ENCODE measurements at places on chromosomes 2 and 18. TPM values are rescaled to one million over a fixed set of nuclear protein-coding genes. Genes with fewer than 3 reads are reported as not detected.

GRCh38 chr2:110865188-110865587 lies 132.8 kb downstream of the ACOXL start:
- no peak overlapping the region for H3K4me3 ChIP-seq
- H3K27ac ChIP-seq: no peak overlapping the region
- no peaks in the 10 kb centered on the region for H3K4me1 ChIP-seq
- peaks cover 6% of the 10 kb centered on the region for H3K27me3 ChIP-seq

GRCh38 chr18:58692422-58693185 lies 21.3 kb downstream of the MALT1 start:
- no peak overlapping the region for H3K4me3 ChIP-seq
- H3K27me3 ChIP-seq: no peaks in the 10 kb centered on the region
- H3K4me1 ChIP-seq: no peaks in the 10 kb centered on the region
- H3K36me3 ChIP-seq: no peaks in the 10 kb centered on the region
- H3K27ac ChIP-seq: no peak overlapping the region

DNA sequence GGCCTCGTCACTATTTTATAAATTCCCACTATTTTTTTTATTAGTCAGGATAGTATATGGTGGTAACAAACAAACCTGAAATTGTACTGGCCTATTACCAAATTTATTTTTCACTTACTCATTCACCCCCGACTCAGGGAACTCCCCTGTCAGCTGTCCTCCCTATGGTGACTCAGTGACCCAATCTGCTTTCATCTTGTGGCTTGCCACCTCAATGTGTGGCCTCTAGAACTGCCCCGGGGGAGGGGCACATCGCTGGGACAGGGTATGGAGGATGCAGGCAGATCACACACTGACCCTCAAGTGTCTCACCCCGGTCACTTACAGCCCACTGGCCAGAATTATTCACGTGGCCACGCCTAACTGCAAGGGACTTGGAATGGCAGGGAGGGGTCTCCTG lies 71.6 kb downstream of the ACTR2 start:
- H3K4me1 ChIP-seq: peaks cover 17% of the 10 kb centered on the region
- no peak overlapping the region for H3K4me3 ChIP-seq
- no peak for DNase-seq
- no peaks in the 10 kb centered on the region for H3K36me3 ChIP-seq
- no peak overlapping the region for H3K27ac ChIP-seq

- no peak overlapping the region for H3K27ac ChIP-seq
- H3K4me3 ChIP-seq: no peak overlapping the region
- H3K36me3 ChIP-seq: no peaks in the 10 kb centered on the region
- H3K27me3 ChIP-seq: no peaks in the 10 kb centered on the region
- no peak for DNase-seq
These were observed 396.3 kb downstream of the TRIB2 start for GRCh38 chr2:13113002-13113401.

- H3K4me1 ChIP-seq: peaks cover 12% of the 10 kb centered on the region
- no peak overlapping the region for H3K27ac ChIP-seq
- DNase-seq: no peak
- no peak overlapping the region for H3K4me3 ChIP-seq
- no peaks in the 10 kb centered on the region for H3K36me3 ChIP-seq
These were observed 506.5 kb upstream of the TNP1 start for GRCh38 chr2:217366266-217366895.

DNA sequence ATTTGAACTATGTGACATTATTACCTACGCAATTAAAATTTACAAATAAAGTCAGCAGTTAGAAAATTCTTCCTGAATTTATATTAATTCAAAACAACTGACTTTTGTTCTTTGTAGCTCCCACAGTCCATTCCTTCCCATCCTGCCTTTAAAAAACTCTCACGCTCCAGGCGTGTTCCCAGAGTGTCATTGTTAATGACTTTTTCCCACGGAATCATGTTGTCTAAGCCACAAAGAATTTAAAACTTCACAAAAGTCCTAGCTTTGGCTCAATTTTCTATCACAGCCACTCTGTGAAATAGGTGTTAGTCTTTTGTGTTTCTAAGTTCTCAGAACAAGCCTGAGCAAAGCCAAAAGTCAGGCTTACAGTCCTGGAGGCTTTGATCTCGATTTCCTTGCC lies 26.5 kb downstream of the SLC1A4 start:
- H3K4me3 ChIP-seq: no peak overlapping the region
- no peak overlapping the region for H3K27ac ChIP-seq
- DNase-seq: no peak
- H3K36me3 ChIP-seq: no peaks in the 10 kb centered on the region

- no peak for DNase-seq
- no peaks in the 10 kb centered on the region for H3K27me3 ChIP-seq
- no peaks in the 10 kb centered on the region for H3K36me3 ChIP-seq
- no peak overlapping the region for H3K27ac ChIP-seq
These were observed 56.2 kb upstream of the LRRTM4 start for GRCh38 chr2:77578354-77578753.

GRCh38 chr2:3303583-3304406 lies 73.8 kb downstream of the EIPR1 start:
- peaks cover 6% of the 10 kb centered on the region for H3K4me1 ChIP-seq
- peak overlapping the region; percentile 33 for H3K27ac ChIP-seq
- peaks cover 9% of the 10 kb centered on the region for H3K36me3 ChIP-seq

DNA sequence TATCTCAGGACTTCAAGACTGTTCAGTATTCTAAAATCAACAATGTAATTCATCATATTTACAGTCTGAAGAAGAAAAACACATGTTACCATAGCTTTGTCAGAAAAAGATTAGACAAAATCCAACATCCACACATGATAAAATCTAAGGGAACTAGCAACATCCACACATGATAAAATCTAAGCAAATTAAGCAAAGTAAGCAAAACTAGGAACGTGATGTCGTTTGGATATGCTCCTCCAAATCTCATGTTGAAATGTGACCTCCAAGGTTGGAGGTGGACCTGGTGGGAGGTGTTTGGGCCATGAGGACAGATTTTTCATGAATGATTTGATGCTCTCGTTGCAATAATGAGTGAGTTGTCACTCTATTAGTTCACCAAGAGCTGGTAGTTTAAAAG lies 717.3 kb upstream of the HS6ST1 start:
- no peak for DNase-seq
- no peaks in the 10 kb centered on the region for H3K27me3 ChIP-seq
- no peaks in the 10 kb centered on the region for H3K36me3 ChIP-seq
- H3K4me1 ChIP-seq: no peaks in the 10 kb centered on the region
- H3K4me3 ChIP-seq: no peak overlapping the region

DNA sequence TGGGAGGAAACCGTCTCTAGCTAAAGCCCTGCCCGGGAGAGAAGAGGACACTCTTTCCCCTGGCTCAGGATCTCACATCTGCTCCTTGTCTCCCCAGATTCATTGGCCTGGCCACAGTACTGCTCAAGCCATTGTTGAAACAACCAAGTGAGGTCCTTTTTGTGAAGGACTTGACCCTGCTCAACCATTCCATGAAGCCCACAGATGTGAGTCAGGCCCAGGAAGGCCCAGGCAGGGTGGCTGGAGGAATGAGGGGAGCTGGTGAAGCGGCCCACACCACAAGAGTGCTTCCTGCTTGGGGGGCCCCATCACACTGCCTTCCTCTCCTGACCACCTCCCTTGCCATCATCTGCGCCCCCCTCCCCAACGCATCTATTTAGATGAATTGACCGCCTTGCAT lies 5.1 kb downstream of the FER1L5 start:
- no peaks in the 10 kb centered on the region for H3K36me3 ChIP-seq
- no peaks in the 10 kb centered on the region for H3K27me3 ChIP-seq
- no peak for DNase-seq

DNA sequence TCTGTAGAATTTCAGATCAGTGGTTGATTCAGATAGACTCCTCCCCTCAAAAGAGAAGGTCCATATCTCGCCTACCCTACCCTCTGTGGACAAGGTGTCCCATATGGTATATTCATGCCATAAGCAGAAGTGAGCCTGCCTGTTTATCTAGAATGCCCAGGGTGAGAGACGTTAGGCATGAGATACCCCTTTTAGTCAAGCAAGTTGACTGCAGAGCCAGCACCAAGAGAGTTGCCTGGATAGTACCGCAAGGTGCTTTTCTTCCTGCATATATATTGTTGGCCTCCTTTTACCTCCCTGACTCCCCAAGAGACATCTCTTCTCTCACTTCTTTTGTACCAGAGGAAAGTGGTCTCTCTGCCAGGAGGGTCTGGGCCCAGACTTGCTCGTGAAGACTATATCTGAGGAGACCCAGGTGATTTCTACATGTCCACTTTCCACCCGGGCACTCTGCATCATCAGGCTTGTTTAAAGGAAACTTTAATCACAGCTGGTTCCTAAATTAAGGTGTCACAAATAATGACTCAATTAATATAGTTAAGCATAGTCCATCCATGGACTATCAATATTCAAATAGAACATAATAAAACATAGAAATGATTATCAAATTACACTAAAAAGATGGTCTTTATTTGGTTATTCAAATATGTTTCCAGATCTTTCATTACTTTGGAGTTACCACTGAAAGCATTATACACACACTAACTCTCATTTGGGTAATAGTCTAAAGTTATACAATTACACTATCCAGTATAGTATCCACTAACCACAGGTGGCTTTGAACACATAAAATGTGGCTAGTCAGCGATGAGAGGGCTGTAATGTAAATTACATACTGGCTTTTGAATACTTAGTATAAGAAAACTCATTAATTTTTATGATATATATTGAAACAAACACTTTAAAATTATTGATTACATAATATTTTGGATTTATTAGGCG lies 4.1 kb downstream of the ITGA4 start:
- H3K4me1 ChIP-seq: peaks cover 62% of the 10 kb centered on the region
- no peaks in the 10 kb centered on the region for H3K36me3 ChIP-seq
- peak overlapping the region; percentile 5 for H3K4me3 ChIP-seq
- no peak for DNase-seq
- no peak overlapping the region for H3K27ac ChIP-seq

DNA sequence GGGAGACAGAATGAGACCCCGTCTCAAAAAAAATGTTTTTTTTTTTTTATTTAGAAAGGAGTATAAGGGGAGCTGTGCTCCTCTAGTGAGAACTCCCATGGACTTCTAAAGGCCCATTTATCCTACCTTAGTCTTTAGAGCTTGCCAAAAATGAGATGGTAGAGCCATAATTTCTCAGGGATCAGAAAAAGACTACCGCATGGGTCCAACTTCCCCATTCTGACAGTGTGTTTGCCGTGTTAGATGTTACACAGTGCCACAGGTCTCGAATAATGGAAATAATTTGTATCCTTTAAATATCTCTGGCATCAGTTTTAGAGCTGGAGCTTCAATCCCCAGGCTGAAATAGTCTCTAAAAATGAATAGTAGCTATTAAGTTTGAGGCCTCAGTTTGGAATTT lies 6.0 kb upstream of the SLC39A10 start:
- no peak overlapping the region for H3K4me3 ChIP-seq
- no peak overlapping the region for H3K27ac ChIP-seq
- no peaks in the 10 kb centered on the region for H3K36me3 ChIP-seq
- no peaks in the 10 kb centered on the region for H3K27me3 ChIP-seq

GRCh38 chr2:67286981-67287759 lies 110.0 kb upstream of the ETAA1 start:
- DNase-seq: no peak
- H3K27me3 ChIP-seq: no peaks in the 10 kb centered on the region
- H3K36me3 ChIP-seq: no peaks in the 10 kb centered on the region
- H3K4me1 ChIP-seq: no peaks in the 10 kb centered on the region

- no peak overlapping the region for H3K27ac ChIP-seq
- H3K4me3 ChIP-seq: no peak overlapping the region
- no peaks in the 10 kb centered on the region for H3K4me1 ChIP-seq
These were observed 38.3 kb upstream of the ASB18 start for GRCh38 chr2:236302555-236302954.

DNA sequence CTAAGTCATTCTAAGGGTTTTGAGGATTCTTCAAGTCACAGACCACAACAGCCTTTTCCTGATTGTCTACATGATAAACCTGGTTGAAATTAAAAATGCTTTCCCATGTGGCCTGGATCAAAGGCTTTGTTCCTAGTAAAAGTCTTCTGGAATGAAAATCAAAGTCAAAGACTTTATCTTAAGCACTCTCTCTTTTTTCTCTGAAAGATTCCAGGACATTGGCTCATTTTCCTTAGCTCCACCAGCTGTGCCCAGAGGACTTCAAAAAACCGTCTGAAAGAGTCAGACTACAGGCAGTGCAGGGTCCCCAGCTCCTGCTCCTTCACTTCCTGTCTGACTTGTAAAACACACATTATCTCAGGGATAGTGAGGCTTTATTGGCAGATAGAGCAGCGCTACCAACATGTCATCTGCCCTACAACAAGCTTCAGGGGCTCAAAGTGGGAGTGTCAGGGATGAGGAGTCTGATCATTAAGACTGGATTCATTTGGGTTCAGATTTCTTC lies 148.2 kb downstream of the ESCO1 start:
- no peak for DNase-seq
- H3K4me3 ChIP-seq: no peak overlapping the region
- H3K36me3 ChIP-seq: no peaks in the 10 kb centered on the region
- no peaks in the 10 kb centered on the region for H3K4me1 ChIP-seq
- H3K27me3 ChIP-seq: no peaks in the 10 kb centered on the region
- no peak overlapping the region for H3K27ac ChIP-seq

DNA sequence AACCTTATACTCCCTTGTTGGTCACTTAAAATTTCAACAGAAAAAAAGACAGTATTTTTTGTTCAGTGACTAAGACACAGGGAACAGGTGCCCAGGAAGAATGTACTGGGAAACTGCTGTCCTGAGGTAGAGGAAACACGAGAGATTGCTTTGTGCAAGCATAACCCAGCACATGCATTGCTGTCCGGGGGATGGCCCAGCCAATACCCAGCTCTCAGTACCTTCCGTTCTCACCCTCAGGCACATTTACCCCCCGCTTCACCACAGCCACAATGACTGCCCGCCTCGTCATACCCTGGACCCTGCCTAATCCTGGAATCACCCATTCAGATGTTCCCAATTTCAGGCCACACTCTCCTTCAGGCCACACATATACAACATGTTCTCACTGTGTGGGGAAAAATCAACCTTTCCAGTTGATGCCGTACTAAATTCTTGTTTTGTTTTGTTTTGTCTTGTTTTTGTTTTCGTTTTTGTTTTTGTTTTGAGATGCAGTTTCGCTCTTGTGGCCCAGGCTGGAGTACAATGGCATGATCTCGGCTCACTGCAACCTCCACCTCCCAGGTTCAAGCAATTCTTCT lies 140.7 kb downstream of the ESCO1 start:
- H3K4me3 ChIP-seq: no peak overlapping the region
- no peaks in the 10 kb centered on the region for H3K4me1 ChIP-seq
- H3K27ac ChIP-seq: no peak overlapping the region
- DNase-seq: no peak

Gene ICA1L
- 2.6 TPM for total RNA-seq

Gene UGT1A3
- total RNA-seq: not detected

Gene LAMA1
- 2.4 TPM for total RNA-seq

Gene KATNAL2
- total RNA-seq: 4.2 TPM

Gene TWIST2
- total RNA-seq: 8.9 TPM

Gene MYCN
- 0.60 TPM for total RNA-seq

Gene NBEAL1
- 60.3 TPM for total RNA-seq

Gene TUBA4B
- total RNA-seq: 3.0 TPM

Gene GPR35
- 6.0 TPM for total RNA-seq

Measured in left lung (tissue), 14 donors.